Mesothelial cell of epicardium (in vitro differentiated cells): ENCODE measurements at places on chromosomes 3 and 15.
A peak's percentile ranks its signal among the peaks of the same experiment; 100 is the strongest.

DNA sequence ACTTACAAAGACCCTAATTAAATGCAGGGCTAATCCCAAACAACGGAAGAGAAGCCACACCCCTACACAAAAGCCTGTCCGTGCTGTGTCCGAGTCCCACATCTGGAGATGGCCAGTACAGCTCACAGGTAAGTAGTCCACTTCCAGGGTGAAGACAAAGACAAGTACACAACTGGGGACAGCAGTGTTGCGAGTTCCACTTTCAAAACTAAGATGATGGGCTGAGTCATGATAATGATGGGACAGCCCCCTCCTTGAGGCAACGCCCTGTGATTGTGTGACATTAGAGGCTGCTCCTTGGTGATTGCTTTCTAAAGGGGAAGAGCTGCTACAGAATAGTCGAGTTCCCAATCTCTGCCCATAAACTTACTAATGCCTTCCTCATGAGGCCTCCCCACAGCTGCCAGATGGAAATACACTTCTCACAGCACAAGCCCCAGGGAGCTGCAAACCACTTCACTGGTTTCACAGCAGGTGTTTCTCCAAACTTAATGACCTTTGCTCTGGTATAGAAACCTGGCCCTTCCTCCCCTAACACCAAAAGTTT is 27.6 kb downstream of the RFT1 start:
- H3K27ac ChIP-seq, result no peak overlapping the region
- DNase-seq, result no peak
- peaks cover 29% of the 10 kb centered on the region for H3K36me3 ChIP-seq
- no peak overlapping the region for H3K4me3 ChIP-seq
- H3K4me1 ChIP-seq, result no peaks in the 10 kb centered on the region

DNA sequence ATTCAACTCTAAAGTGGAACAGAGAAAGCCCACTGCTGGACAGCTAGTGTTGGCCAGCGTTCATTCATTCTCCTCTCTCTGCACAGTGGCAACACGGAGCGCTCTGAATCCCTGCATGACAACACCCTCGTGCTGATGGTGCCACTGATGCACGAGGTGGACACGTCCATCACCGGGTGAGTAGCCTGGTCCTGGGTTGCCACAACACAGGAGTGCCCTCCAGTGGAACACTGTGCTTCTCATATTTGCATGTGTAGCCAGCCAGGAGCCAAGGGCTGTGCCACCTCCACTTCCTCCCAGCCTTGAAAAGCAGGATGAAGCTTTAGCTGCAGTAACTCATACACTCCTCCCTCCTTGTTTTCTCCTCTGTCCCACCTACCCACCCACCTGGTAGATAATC is 120.0 kb upstream of the CTDSPL start:
- H3K4me1 ChIP-seq, result peaks cover 34% of the 10 kb centered on the region
- H3K4me3 ChIP-seq, result no peak overlapping the region
- no peak for DNase-seq
- H3K27me3 ChIP-seq, result no peaks in the 10 kb centered on the region

- peak overlapping the region; percentile 8 for H3K4me3 ChIP-seq
- peaks cover 34% of the 10 kb centered on the region for H3K4me1 ChIP-seq
- H3K36me3 ChIP-seq, result peaks cover 4% of the 10 kb centered on the region
- H3K27ac ChIP-seq, result peak overlapping the region; percentile 89
Measured at GRCh38 chr15:82129761-82130160, 83.9 kb upstream of the MEX3B start.

- no peaks in the 10 kb centered on the region for H3K27me3 ChIP-seq
- H3K36me3 ChIP-seq, result no peaks in the 10 kb centered on the region
- no peak overlapping the region for H3K4me3 ChIP-seq
- H3K27ac ChIP-seq, result no peak overlapping the region
- DNase-seq, result no peak
Measured at GRCh38 chr15:39497759-39498565, 82.9 kb upstream of the THBS1 start.
